ENCODE measurements at places on chromosomes 16 and 17. TPM values are rescaled to one million over a fixed set of nuclear protein-coding genes. Genes with fewer than 3 reads are reported as not detected.

CHD3 gene
- total RNA-seq, result 194 TPM

TRAF4 gene
- total RNA-seq, result 55.3 TPM

CLDN7 gene
- 1.7 TPM for total RNA-seq

PYDC1 gene
- total RNA-seq, result not detected

ANKFN1 gene
- total RNA-seq, result not detected

SPG7 gene
- total RNA-seq, result 113 TPM

NAGPA gene
- total RNA-seq, result 18.2 TPM

IGF2BP1 gene
- total RNA-seq, result not detected

TMEM106A gene
- 20.3 TPM for total RNA-seq

MEOX1 gene
- total RNA-seq, result 5.2 TPM

CD300A gene
- 10.6 TPM for total RNA-seq

ENPP7 gene
- 0.14 TPM for total RNA-seq

IL34 gene
- not detected for total RNA-seq

RND2 gene
- not detected for total RNA-seq

TBC1D24 gene
- 16.5 TPM for total RNA-seq

OR1A1 gene
- total RNA-seq, result not detected

EME1 gene
- 27.3 TPM for total RNA-seq

TPPP3 gene
- total RNA-seq, result not detected

LDHD gene
- total RNA-seq, result not detected

SPATA32 gene
- total RNA-seq, result 0.53 TPM

ZNF385C gene
- total RNA-seq, result 0.58 TPM

LRRC37A gene
- total RNA-seq, result 7.7 TPM

PDP2 gene
- total RNA-seq, result 26.6 TPM

CDH8 gene
- 0.62 TPM for total RNA-seq

EXOC3L1 gene
- not detected for total RNA-seq

ZG16B gene
- 6.7 TPM for total RNA-seq

EVPLL gene
- not detected for total RNA-seq

MYH3 gene
- 3.6 TPM for total RNA-seq

OTOP3 gene
- not detected for total RNA-seq

CNP gene
- total RNA-seq, result 75.8 TPM

PSMC5 gene
- total RNA-seq, result 135 TPM

NPIPB13 gene
- 19.0 TPM for total RNA-seq

DCAF7 gene
- total RNA-seq, result 113 TPM

CLEC10A gene
- 0.45 TPM for total RNA-seq

HSD17B1 gene
- 1.2 TPM for total RNA-seq

CRHR1 gene
- total RNA-seq, result not detected

RRAD gene
- total RNA-seq, result 0.60 TPM

SEZ6L2 gene
- not detected for total RNA-seq

All from activated naive CD8-positive, alpha-beta T cell treated with anti-CD3 and anti-CD28 coated beads, Interleukin-2, amount 10 ng/mL, durations not matched to agents 7 days and 5 days (primary cell).